Stimulated activated CD4-positive, alpha-beta T cell treated with anti-CD3 and anti-CD28 coated beads, Interleukin-2, amount 100 ng/mL, for 24 hours (primary cell): ENCODE measurements at places on chromosomes 13 and 19.

DNA sequence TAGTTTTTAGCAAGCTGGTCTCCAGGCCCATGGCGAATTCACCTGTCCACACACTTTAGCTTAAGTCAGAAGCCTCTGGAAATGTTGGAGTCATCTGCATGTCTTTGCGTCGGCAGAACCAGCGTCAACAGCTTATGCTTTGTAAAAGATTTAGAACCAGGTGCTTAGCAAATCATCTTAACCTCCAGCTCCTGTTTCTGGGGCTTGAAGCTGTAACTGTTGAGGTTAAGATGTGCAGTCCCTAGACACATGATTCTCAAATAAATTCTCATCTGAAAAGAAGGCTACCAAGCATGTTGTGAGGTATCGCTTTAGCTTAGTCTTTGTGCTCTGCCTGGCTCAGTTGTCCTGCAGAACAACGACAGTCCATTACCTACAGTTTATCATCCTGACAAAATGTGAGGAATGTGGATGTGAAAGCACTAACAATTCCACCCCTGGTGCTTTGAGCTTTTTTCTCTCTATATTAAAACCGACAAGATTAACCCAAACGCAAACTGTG lies 4.4 kb downstream of the EFNB2 start:
- DNase-seq: no peak

GRCh38 chr19:30621326-30621920 lies 249.2 kb downstream of the ZNF536 start:
- DNase-seq: no peak

GRCh38 chr13:66402066-66402465 lies 828.1 kb downstream of the PCDH9 start:
- no peak for DNase-seq

GRCh38 chr19:43395561-43395960 lies 19.1 kb upstream of the TEX101 start:
- no peak for DNase-seq

DNA sequence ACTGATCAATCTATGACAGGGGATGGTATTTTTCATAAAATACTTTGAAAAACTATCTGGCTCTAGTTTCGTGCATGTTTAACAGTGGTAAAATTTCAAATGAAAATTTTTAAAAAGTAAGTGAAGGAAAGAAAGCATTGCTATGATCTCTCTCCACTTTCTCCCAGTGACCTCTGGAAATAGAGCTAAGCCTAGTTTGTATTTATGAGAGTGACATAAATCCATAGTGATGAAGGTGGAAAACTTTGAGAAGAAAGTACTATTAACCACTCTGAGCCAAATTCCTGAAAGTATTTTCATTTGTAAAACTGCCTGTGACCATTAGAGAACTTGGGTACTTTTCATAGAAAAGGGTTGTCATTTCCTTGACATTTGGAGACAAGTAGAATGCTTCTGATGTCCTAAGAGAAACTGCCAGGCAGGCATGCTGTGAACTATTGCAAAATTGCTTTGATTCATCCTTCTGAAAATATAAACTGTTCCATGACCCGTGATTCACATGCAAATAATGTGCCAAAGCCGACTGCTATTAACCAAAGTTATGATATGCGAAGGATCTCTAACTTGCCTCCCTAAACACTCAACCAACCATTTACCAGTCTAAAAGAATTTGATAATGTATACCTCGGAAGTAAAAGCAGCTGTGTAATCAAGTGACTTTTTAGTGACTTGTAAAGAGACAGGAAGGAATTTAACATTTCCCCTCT lies 133.2 kb downstream of the VWA8 start:
- DNase-seq: no peak

DNA sequence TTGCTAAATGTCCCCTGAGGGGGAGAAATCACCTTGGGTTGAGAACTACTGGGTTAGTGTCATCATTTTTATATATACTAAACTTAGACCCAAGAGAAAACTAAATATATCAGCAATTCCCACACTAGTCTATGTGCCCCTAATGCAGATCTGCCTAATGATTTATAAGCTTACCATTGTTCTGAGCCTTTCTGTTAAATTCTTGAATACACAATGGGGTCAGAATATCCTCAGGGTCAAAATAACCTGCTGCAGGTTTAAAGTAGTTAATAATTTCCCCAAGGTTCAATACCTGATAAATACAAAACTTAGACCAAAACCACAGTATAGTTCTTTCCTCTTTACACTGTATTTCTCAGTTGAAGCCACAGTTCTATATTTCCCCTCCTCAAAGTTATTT lies 4.6 kb downstream of the VWA8 start:
- DNase-seq: no peak

GRCh38 chr13:21202767-21203531 lies 26.5 kb downstream of the MRPL57 start:
- no peak for DNase-seq

GRCh38 chr13:32125221-32125689 lies 93.7 kb downstream of the FRY start:
- no peak for DNase-seq

GRCh38 chr13:28357911-28358433 lies 137.0 kb downstream of the FLT1 start:
- DNase-seq: no peak

GRCh38 chr19:39307046-39307821 lies 11.0 kb downstream of the IFNL1 start:
- no peak for DNase-seq

DNA sequence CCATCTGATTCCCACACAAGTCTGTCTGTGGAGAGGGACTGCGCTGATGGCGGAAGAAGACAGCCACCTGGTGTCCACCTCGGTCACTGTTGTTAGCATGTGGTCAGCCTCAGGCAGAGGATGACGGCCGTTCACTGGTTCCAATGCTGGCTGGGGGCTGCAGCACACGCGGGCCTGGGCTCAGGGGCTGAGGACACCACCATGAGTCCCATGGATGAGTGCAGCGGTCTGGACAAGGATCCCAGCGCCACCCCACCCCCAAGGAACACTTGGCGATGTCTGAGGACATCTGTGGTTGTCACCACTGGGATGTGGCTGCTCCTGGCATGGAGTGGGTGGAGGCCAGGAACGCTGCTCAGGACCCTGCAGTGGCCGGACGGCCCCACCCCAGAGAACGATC lies 10.9 kb downstream of the DPP9 start:
- no peak for DNase-seq

DNA sequence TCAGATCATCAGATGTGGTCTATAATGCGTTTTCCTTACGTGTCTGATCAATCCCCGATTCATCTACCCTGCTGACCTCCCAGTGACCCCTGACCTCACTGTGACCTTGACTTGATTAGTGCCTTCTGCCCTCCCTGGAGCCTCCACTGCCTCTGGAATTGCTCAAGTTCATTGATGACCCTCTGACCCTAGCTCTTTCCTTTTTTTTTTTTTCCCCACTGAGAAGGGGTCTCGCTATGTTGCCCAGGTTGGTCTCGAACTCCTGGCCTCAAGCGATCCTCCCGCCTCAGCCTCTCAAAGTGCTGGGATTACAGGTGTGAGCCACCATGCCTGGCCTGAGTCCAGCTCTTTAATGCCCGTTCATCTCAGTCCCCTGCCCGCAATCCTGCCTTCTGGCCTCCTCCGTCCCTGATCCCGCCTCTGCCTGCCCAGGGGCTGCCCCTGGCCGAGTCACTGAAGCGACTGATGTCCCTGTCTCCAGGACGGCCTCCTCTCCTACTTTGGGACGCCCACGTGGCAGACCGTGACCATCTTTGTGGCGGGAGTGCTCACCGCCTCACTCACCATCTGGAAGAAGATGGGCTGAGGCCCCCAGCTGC lies 4.0 kb upstream of the FTL start:
- DNase-seq: no peak

- DNase-seq: no peak
Measured at GRCh38 chr13:57820924-57821323, 189.4 kb downstream of the PCDH17 start.

DNA sequence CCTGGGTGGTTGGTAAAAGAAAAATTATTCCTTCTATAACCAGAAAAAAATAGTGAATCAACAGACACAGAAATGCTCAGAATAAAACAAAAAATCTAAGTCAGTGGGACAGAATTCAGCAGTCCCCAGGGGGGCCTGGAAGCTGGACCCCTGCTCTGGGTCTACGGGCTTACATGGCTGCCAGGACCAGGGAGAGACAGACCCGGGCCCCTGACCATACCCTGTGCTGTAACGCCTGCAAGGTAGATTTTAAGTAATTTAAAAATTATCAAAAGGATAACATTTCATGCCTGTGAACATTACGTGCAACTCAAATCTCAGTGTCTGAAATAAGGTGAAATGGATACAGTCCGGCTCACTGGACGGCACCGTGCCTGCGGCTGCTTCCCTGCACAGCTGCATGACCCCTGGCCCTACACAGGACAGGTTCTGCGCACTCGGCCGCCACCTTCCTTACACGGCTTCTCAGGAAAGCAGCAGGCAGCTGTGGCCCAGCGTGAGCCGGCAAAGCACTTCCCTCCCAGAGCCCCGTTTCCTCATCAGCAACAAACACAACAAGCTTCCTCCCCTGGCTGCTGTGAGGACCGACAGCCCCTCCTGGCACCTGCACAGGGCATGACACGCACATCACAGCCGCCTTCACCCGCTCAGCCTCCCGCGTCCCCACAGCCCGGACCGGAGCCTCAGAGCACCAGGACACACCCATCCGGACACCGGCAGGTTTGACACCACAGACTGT lies 22.2 kb downstream of the RASA3 start:
- DNase-seq: peak; percentile 73

DNA sequence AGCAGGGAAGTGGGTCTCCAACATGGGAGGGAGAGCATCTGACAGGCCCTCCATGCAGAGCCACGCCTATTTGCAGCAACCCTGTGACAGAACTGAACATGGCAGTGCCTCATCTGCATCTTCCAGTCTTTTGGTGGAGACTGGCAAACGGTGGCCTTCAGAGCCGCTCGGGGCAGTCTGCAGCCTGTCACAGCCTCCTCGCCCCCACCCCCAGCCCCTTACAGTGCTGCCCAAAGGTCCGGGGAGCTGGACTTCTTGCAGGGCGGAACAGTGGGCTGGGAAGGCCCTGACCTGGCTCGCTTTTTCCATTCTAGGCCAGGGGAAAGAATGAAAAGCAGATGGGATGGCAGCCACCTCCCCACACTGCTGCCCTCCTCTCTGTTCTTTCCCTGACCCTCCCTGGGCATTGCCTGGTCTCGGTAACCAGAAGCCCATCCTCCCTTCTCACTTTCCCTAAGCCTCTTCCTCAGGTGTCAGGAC lies 2.7 kb downstream of the CALM3 start:
- no peak for DNase-seq

DNA sequence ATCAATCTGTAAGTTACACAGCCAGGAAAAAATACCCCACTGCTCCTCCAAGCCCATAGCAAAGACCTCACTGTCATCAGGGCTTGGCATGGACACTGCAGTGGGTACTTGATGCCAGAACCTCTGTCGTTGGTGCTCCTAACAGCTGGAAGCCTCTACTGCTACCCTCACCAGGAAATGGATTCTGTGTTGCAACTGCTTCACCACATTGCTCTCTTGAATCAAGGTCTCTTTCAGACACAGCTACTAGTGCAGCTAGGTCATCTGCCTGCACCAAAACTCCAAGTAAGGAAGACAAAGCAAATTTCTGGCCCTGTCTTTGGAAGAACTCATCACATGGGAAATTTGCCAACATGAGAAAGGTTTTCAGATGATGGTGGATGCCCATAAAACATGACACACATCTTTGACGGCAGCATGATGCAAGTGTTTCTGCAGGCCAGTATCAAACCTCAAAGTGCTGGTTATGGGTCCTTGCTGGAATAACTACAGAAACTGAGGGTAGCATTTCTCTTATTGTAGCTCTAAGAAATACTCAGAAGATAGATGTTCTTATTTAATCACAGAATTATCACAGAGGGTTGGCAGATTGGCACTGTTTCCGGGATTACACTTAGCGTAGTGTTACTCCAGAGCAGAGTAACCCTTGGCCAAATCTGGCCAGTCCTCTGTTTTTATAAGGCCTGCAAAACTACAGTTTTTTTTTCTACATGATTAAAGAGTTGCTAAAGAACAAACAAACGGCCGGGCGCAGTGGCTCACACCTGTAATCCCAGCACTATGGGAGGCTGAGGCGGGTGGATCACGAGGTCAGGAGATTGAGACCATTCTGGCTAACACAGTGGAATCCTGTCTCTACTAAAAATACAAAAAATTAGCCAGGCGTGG lies 12.9 kb upstream of the PCCA start:
- no peak for DNase-seq

- DNase-seq: no peak
Measured at GRCh38 chr13:75766636-75767035, 130.5 kb downstream of the LMO7 start.

DNA sequence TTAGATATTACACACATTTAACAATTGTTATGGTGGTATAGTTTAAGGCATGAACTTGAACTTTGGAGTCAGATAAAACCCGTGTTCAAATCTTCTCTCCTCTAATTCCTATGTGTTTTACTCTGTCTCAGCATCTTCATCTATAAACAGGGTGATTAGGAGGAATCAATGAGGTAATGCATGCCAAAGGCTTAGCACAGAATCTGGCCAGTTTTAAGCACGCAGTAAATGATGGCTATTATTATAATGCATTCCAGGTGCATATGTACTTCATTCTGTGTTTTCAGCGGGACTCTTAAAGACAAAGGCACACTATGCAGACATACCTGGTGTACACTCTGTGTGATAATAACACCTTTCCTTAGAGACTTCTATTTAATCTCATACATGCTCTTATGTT lies 88.0 kb upstream of the FRY start:
- DNase-seq: no peak

GRCh38 chr13:108573455-108573854 lies 56.0 kb upstream of the MYO16 start:
- no peak for DNase-seq

DNA sequence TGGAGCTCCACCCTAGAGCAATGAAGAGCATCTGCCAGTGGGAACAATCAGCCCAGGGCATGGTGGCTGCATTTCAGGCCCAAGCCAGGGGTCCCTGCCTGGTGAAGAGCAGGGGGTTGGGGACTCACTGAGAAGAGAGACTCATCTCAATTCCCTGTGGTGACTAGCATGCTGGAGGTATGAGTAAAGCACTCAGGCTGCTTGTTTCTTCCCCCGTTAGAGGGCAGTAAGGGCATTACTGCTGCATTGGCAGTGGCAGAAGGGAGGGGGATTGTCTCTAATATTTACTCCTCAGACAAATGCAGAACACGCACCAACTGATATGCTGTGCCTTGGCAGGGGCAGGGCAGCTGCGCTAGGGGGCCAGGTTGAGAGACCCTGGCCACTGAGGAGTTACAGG lies 329.1 kb downstream of the SLITRK5 start:
- no peak for DNase-seq

GRCh38 chr19:1396768-1397679 lies 4.3 kb downstream of the GAMT start:
- DNase-seq: no peak

- DNase-seq: no peak
Measured at GRCh38 chr13:71873418-71874247, 6.6 kb upstream of the DACH1 start.

- DNase-seq: no peak
Measured at GRCh38 chr13:49649963-49650312, 21.6 kb downstream of the ARL11 start.

DNA sequence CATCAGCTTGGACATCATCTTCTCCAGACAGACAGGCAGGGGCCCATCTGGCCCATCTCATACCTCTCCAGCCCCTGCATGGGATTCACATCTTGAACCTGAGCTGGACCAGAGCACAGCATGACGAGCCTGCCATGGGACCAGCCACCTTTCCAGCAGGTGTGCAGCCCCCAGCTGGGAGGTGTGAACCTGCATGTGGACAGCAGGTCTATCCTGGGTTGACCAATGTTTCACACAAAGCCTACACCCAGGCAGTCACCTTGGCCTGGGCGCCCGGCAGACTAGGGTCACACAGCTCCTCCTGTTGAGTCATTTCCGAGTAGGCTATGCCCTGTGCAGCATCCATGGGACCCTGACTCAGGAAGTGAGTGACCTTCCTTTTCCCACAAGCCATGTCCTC lies 41.4 kb downstream of the MAU2 start:
- no peak for DNase-seq

GRCh38 chr13:102028868-102029267 lies 373.0 kb downstream of the FGF14 start:
- no peak for DNase-seq
